ENCODE measurements at places on chromosomes 5 and 9. TPM values are rescaled to one million over a fixed set of nuclear protein-coding genes. Genes with fewer than 3 reads are reported as not detected.

The ZNF462 gene
- 25.8 TPM for total RNA-seq

The DMRT3 gene
- not detected for total RNA-seq

The ABCA1 gene
- 26.6 TPM for total RNA-seq

The IER5L gene
- total RNA-seq, result 56.5 TPM

The FAM221B gene
- not detected for total RNA-seq

GRCh38 chr9:115194216-115194615 is 76.3 kb upstream of the TNC start:
- DNase-seq, result no peak

DNA sequence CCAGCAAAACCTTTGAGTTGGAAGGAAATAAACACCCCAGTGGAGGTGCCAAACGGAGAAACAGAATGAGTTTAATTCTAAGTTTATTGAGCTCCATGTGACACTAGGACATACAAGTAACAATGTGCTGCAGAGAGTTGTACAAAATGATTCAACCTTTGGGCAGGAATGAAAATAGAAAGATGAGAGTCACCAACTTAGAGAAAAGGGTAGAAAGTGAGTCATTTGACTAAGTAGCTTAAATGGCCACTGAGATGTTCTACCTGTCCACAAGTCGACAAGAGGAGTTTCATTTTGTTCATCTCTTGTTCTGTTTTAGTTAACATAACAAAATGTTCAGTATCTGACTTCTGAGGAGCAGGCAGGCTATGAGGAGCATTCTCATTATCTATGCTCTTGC is 284.7 kb downstream of the NR2F1-AS1 start:
- DNase-seq, result no peak
